ENCODE measurements at places on chromosomes 2 and 18.

GRCh38 chr18:34592961-34593382 is 117.1 kb upstream of the DTNA start:
- DNase-seq = no peak

- DNase-seq = no peak
Observed at GRCh38 chr18:54296062-54296461, 26.7 kb downstream of the POLI start.

- DNase-seq = no peak
Observed at GRCh38 chr2:8489751-8490150, 192.1 kb upstream of the ID2 start.

- DNase-seq = no peak
Observed at GRCh38 chr2:95284886-95285541, 10.8 kb downstream of the PROM2 start.

DNA sequence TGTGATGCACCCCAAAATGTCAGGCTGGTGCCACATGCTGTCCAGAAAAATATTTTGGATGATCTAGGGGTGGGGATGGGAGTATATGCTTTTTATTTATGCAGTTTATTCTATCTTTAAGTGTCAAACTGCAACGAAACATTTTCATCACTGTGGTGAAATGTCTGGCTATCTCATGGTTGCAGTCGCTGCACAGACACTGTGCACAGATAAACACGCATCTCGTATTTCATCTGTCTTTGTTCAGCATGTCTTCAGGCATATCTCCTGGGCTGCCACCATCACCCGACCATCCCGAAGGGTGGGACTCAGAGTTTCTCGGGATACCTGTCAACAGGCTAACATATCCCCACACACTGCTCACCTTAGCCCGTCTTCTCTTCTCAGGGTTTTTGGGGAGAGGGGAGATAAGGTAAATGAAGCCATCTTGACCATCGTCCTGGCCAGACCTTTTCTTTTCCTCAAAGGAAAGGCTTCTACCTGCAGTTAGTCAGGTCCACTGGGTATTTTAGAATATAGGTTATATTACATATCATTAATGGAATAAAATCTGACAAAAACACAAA is 80.7 kb upstream of the NABP1 start:
- no peak for DNase-seq

- DNase-seq = no peak
Observed at GRCh38 chr2:21361957-21362486, 238.3 kb downstream of the TDRD15 start.

DNA sequence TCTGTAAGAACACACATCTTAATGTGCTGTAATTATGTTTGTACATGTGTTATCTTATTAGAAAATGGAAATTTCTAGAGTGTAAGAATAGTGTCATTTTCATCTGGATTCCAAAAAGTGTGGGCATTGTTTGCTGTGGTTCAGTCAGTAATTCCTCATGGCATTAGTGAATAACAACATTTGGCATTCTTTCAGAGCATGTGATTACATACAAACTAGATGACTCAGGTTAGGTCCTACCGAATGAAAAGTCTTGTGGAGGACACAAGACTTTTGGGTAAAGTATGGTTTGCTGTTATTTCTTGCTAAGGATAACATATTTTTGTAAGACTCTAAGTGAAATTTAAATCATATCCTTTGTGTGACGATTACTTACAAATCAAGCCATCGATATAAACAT is 593.1 kb upstream of the NRXN1 start:
- no peak for DNase-seq

- DNase-seq = no peak
Observed at GRCh38 chr2:98897746-98898145, 38.3 kb downstream of the CRACDL start.

- no peak for DNase-seq
Observed at GRCh38 chr2:238091436-238092060, 8.6 kb upstream of the ESPNL start.

DNA sequence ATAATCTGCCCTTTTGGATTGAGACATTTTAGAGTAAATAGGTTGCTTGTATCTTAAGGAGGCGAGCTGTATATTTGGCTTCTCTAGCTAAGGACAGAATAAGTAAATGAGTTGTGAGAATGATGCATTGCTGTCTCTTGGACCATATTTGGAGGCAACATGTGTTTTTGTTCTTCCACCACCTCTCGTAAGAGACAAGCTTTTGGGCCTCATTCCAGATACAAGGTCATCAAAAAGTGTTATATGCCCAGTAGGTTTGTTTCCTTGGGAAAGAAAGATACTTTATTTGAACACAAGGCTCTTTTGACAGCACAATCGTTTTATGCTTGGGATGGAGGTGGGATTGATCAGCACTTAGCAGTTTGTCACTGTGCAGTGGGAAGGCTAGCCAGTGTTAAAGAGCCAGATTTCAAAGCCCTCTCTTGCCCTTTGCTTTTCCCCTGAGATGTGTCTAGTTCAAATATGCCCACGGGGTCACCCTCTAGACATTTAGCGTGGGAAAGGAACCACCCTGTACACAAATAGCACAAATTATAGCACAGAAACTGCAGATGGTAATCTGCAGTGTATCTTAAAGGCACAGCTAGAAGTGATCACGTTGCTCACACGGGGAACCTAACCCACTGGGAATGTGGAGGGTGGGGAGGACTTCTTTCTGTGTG is 131.3 kb downstream of the MAP4K4 start:
- DNase-seq = no peak

DNA sequence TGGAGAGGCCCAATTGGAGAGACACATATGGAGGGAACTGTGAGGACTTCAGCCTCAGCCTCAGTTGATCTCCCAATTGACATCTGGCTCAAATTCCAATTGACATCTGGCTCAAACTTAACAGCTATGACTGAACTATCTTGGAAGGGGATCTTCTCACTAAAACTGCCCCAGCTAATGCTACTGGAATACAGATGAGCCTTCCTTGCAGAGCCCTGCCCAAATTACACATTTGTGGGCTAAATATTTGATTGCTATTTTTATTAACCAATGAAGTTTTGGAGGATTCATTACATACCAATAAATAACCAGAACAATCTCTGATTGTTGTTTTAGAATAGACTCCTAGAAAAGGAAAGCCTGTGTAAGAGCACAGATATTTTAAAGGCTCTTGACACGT is 189.0 kb upstream of the THUMPD2 start:
- no peak for DNase-seq
